ENCODE measurements at places on chromosomes 2 and 18. TPM values are rescaled to one million over a fixed set of nuclear protein-coding genes. Genes with fewer than 3 reads are reported as not detected.

Gene SKA1
- total RNA-seq, result not detected

Gene PSMA8
- total RNA-seq, result not detected

Gene FBXO15
- 1.8 TPM for total RNA-seq

Gene QPCT
- 6.8 TPM for total RNA-seq

Gene GCG
- total RNA-seq, result not detected

Gene FBLN7
- total RNA-seq, result 15.6 TPM

Gene SERPINB4
- not detected for total RNA-seq

Gene CRYGC
- not detected for total RNA-seq

Gene VIL1
- not detected for total RNA-seq
